NCI-H524 treated with DMSO at 0.1 percent for 48 hours (cell line): ENCODE measurements at places on chromosomes 1 and 21.

- no peak for DNase-seq
Observed at GRCh38 chr1:225889743-225890142, 797 bp upstream of the LEFTY1 start.

DNA sequence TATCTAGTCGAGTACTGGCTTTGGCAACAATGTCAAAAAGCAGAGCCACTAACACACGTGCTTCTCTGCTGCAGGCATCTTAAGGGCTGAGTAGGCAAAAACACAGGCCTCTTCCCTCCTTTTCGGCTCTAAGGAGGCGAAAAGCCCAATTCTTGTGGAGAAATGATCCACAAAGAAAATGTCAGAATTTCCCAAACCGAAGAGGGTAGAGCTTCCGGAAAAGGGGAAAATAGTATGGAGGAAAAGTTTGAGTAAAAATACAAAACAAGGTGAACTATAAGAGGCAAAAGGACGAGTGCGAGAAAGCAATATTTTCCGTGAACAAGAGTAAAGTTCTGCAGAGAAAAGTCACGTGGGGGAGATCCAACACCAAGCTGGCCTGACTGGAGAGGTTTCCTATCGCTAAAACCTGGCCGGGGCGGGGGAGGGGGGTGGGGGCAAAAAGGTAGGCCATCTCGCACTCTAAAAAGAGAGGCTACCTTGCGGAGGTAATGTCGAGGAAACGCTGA is 551 bp downstream of the ZRANB2 start:
- DNase-seq: no peak

DNA sequence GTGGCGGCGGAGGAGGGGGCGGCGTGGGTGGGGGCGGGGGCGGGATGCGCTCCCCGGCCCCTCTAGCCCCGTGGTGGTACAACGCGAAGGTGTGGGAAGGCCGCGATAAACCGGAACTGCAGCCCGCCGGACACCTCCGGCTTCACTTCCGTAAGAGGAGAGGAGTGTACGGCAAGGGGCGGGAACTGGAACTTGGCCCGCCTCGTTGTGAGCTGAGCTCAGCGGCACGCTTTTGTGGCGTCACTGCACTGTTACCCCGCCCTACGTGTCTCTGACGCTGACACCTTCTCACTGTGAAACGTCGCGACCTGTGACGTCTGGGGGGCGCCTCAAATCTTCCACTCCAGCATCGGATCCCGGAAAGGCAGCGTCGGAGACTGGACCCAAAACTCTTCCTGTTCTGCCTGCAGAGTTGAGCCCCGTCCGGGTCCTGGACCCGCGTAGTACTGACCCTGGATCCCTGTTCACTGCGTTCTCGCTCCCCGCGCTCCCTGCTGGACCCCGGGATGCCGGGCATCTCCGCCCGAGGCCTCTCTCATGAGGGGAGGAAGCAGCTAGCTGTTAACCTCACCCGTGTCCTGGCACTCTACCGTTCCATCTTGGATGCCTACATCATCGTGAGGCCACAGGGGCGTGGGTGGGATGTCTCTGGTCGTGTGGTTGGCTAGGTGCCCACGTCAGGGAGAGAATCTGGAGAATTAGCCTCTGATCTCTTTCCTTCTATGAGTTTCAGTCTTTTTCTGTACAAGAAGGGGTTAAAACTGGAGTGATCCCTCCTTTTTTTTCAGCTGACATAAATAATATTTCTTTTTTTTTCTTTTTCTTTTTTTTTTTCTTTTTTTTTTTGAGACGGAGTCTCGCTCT is at the start of gene ISG20L2:
ISG20L2 (minus strand) TSS at position 168 of the 864 bp plus-strand sequence. CDS start 1,114 bp downstream, outside the sequence.
- DNase-seq: peak; percentile 63

GRCh38 chr1:194447636-194448035 is 1261.2 kb upstream of the B3GALT2 start:
- no peak for DNase-seq

DNA sequence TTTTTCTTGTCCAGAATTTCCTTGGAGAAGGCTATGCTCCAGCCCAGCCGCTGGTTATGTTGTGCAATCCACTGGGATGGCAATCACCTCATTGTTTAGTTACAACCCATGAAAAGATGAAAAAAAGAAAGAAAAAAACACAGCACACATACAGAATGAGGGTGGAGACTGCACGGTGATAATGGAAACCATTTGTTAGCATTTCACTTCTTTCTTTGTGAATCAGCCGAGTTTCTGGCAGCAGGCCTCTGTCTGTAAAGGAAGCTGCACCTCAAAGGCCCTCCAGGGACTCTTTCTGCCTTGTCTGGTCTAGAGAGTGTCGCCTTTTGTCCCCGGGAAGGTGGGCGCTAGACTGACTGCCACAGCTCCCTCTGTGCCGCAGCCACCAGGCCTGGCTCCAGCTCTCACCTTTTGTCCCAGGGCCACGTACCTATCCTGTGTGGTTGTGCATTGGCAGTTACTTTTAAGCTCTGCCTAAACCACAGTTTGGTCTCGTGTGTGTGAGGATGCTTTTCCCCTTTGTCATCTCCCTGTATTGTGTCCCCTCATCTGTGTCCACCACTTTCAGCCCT is 35.6 kb downstream of the NGF start:
- no peak for DNase-seq

- no peak for DNase-seq
Observed at GRCh38 chr1:230792691-230793462, 45.7 kb downstream of the CAPN9 start.

- DNase-seq: no peak
Observed at GRCh38 chr1:29907596-29907995, 671.3 kb downstream of the PTPRU start.

- DNase-seq: no peak
Observed at GRCh38 chr1:164638492-164639202, 79.7 kb downstream of the PBX1 start.

GRCh38 chr1:53089478-53090226 is 27.6 kb downstream of the PODN start:
- DNase-seq: no peak

DNA sequence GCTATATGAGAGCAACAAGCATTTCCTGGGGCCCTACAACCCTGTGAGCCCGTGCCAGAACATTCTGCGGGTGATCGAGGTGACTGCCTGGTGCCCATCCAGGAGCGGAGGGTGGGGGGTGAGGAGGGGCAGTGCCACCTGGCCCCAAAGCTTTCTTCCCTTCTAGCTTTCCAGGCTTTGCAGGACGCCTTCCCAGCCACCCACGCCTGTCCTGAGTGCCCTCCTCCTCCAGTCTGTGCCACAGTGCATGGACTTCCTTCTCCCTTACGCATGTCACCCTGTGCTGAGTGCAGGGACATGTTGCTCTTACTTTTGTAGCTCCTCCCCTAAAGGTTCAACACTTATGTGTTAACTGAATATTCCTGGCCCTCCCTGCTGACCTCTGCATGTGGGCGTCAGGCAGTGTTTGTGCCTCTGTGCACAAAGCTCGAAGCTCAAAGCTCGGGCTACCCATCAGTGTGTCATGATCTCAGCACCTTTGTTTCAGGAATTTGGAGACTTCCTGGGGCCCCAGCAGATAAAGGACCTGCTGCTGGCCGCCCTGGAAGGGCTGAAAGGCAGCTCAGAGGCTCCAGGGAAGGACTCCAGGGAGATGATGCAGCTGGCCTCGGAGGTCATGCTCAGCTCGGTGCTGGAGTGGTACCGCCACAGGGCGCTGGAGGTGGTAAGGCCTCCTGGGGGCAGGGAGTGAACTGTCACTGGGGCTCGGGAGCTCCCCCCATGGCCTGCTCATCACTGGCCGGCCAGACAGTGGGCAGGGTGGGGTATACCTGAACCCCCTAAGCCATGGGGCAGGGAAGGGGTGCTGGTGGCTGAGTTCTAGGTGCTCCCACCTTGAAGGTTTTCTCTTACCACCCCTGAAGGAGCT is 36.7 kb upstream of the TTC4 start:
- DNase-seq: no peak

DNA sequence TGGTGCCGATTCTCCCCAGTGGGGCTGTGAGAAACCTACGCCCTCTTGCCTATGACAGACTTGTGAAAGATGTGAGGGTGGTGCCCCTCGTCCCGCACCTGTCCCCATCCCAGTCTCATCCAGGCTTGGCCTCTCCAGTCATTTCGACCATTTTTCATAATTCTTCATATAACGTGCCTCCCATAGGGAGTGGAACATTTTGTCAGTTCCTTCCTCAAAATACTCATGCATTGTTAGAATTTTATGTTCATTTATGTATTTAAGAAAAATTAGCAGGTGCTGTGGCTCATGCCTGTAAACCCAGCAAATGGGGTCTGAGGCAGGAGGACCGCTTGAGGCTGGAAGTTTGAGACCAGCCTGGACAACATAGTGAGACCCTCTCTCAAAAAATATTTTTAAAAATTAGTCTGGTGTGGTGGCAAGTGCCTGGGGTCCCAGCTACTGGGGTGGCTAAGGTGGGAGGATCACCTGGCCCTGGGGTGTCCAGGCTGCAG is 19.7 kb upstream of the SMPDL3B start:
- DNase-seq: no peak
